ENCODE measurements at places on chromosomes 7 and 10. TPM values are rescaled to one million over a fixed set of nuclear protein-coding genes. Genes with fewer than 3 reads are reported as not detected.

- no peak for DNase-seq
These were observed 31.3 kb upstream of the SMC3 start for GRCh38 chr10:110535958-110536891.

- no peak for DNase-seq
These were observed 77.3 kb upstream of the PIP4K2A start for GRCh38 chr10:22791665-22792064.

- no peak for DNase-seq
These were observed 30.5 kb downstream of the CPED1 start for GRCh38 chr7:121019018-121019417.

DNA sequence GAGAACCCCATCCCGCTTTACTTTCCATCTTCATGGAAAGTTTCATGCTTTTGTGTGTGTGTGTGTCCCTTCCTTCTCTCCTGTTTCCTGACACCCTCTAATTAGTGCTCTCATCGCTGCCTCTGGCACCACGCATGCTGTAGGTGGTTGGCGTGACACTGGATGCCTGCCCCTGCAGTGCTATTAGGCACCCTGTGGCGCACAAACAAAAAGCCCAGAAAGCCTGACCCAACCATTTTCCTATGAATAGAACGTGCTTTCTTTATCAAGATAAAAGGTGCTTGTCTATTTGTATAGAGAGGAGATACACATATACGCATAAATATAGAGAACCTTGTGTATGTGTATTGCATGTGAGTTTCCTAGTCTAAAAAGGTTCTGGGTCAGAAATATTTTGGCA is 120.8 kb upstream of the CDCA7L start:
- DNase-seq: no peak

DNA sequence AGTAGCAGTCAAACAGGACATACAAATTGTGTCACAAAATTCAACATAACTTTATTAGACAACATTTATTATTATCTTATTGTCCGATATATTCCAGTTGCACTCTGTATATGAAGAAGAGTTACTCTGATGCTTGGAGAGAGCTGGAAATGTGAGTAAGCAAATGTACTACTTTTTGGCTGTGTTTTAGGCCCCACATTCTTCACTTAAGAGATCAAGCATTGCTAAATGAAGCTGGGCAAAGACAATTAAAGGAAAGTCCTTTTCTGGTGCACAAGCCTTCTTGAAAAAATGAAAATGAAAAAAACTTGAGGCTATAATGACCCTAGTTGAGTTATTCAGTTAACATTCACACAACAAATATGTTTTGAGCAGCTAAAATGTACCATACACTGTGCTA is 26.1 kb downstream of the MYPN start:
- DNase-seq: no peak

- no peak for DNase-seq
These were observed 71.5 kb upstream of the NOBOX start for GRCh38 chr7:144474800-144475615.

DNA sequence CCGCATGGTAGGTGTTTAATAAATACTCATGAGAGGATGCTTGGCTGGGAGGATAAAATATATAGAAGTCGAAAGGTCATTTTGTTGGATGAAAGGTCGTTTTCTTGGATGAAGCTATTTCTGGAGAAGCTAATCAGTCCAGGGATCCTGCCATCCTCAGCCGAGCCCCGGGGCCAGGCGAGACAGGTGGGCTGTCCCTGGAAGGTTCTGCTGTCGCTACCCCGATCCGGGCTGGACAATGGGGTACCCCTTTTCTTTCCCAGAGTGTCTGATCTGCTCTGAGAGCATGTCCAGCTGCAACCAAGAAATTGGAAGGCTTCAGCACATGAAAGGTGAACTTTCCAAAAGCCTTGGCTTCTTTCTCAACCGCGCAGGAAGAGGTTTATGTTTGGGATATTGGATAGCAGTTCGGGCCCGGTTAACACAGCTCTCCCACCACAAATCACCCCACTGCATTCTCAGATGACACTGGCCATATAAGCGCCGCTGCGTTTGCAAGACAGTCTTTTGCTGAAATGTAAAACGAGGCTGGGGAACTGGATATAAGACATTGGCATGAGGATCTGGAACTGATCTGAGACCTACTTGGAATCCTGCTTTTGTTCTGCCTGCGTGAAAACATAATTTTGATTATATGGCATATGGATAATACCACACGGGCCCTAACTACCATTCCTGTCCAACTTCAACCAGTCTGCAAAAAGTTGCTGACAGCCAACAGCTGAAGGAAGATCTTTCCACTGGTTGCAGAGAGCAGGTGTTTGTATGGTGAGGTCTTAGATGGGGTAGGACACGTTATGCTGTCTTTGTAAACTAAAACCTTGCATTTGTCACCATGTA is 31.2 kb upstream of the MSRB2 start:
- DNase-seq: no peak

DNA sequence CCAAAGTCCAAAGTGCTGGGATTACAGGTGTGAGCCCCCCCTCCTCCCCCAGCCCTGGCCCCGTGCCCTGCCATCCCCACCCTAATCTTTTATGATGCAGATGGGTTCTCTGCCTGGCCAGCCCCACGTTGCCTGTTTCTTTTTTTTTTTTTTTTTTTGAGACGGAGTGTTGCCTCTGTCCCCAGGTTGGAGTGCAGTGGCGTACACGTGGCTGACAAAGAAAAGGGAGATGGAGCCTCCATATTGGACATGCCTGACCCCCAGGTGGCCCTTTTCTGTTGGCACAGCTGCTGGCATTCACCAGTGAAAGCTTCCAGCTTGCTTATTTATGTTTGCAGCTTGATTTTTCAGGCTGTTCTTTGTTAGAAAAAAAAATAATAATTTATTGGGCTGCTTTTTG is 235.3 kb downstream of the CCDC3 start:
- no peak for DNase-seq

DNA sequence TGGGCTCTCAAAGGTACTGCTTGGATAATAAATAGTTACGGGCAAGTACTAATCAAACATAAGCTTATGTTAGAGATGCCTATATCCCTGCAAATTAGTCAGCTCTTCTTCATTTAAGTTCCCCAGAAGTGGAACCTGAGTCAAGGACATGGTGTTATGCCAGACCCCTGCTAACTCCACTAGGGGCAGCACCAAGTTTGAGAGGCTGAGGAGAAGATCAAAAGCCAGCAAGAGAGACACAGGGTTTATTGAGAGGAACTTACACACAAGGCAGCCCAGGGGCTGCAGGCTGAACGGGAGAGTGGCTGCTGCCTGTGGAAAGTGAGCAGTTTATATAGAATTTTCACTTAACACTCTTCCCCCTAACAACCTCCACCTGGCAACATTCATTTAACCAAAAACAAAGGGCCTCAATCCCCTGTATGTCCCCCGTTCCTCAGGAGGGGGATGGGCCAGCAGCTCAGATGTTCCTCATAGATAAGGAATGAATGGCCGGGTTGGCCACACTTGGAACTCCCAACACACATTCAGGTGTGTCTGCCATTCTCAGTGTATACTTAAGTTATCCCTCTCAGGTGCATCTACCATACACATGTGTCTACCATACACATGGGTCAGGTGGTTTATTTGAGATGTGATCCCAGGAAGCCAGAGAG is 62.6 kb upstream of the GHITM start:
- no peak for DNase-seq

GRCh38 chr7:55405856-55406541 is 40.9 kb downstream of the LANCL2 start:
- DNase-seq: no peak

Gene BMPR1A
- total RNA-seq: 53.2 TPM

DNA sequence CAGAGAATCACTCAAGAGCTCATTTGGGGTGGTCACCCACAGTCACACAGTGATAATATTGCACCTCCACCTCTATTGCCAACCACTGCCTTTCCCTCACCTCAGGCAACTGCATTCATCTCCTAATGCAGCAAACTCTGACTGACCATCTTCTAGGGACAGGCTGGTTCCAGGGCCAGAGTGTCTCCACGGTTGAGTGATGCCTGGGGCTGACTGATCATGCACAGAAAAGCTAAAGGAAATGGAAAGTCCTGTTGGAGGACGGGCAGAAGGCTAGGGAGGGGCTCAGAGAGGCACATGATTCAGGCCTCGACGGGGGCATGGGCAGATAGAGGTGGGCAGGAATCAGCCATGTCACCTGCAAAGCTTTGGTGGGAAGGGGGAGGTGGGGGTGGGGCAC is 127.1 kb upstream of the TNS3 start:
- DNase-seq: no peak

Gene OR2A1
- not detected for total RNA-seq

- DNase-seq: no peak
These were observed 217.1 kb downstream of the DIP2C start for GRCh38 chr10:472241-472910.

DNA sequence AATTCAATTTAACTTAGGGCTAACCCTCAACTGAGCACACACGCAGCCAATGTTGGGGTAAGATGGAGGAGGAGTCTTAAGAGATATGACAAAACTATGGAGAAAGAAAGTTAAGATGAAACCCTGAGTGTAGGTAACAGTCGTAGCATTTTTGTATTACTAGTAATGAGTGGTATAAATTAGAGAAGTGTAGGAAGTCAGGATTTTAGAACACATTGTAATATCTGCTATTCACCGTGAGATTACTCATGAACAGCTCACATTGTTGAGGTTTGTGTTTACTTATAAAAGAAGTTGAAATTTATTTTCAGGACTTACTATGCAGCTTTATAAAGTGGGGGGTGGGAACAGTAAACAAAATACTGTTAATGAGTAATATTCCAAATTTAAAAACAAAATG is 107.2 kb downstream of the ARHGAP21 start:
- DNase-seq: no peak

Gene WDFY4
- 2.5 TPM for total RNA-seq

GRCh38 chr10:70662362-70663220 is 9.7 kb upstream of the ADAMTS14 start:
- DNase-seq: no peak

Gene TFPI2
- 2.4 TPM for total RNA-seq

Gene SSC4D
- 1.3 TPM for total RNA-seq

- no peak for DNase-seq
These were observed 13.3 kb downstream of the DHTKD1 start for GRCh38 chr10:12081879-12082557.

DNA sequence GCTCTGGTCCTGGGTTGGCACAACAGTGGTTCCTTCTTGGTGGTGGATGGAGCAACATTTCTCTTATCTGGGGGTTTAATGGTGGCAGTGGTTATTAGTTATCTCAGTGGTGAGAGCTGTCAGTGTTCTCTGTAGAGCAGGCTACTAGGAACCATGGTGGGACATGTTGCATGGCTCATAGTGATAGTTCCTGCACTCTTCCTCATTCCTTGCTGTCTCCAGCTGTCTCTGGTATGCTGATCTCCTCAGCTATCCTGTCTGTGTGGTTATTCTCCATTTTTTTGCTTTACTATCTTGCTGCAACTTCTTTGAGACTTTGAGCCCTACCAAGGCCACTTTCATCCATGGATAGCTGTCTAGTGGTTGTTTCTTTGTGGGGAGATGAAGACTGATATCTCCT is 44.0 kb downstream of the CCDC7 start:
- DNase-seq: no peak

DNA sequence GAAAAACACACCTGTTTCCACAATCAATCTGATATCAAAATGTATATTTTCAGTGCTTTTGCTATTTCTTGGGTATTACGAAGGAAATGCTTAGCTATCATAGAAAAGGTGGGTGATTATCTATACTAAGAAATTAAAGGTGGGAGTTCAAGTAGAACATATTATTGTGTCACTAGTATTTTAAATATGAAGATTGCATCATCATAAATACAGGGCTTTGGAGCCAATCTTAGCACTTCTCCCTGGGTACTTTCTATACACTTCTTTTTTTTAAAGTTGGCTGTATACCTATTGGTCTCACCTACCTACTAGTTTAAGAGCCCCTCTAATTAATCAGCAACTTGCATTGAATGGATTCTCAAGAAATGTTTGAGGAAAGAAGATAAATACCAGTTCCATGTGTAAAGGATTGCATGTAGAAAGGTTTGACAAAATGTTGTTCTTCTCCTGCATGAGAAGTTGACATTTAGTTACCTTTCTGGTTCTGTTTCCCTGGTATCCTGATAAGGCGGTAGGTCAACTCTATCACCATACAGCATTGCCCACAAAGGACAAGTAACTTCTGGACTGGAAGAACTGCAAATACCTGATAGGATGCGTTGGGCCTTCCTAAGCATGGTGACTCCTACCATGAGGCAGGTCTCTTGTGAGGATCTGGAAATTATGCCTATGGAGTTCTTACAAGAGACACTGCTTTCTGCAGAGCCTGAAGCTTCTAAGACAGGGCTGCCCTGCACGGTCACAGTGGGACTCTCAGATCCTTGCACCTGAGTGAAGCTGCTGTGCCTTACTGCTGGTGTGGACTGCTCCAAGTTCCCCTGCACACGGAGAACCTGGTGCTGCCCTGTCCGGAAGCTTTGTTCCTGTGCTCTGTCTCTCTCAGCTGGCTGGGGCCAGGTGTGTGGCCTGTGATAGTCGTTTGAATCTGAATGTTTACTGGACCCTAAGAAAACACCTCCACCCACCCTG is 32.1 kb upstream of the PDSS1 start:
- no peak for DNase-seq

GRCh38 chr10:62732841-62733653 is 71.5 kb upstream of the ADO start:
- DNase-seq: no peak

Gene ZNF117
- 2.2 TPM for total RNA-seq

Gene SERPINE1
- total RNA-seq: 1.6 TPM

Gene C10orf67
- total RNA-seq: 0.51 TPM

- DNase-seq: no peak
These were observed 7.8 kb downstream of the LIPM start for GRCh38 chr10:88810196-88810961.

DNA sequence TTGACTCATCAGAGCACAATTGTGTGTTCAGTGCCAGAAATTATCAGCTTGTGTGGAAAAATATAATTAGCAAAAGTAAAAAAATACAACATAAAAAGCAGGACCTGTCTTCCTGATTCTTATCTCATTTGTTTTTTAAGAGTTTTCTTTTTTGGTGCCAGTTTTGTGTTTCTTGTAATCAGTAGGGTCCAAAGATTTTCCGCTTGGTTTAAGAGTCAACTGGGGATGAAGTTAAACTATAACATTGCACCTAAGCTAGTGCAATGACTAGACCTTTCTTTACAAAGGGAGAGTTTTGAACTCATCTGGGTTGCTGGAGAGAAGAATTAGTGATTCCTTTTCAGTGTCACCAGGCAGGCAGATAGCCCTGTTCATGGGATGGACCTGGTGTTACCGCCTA is 113.4 kb downstream of the PLPP4 start:
- DNase-seq: no peak

GRCh38 chr7:24884401-24884800 is 95.6 kb downstream of the OSBPL3 start:
- no peak for DNase-seq

DNA sequence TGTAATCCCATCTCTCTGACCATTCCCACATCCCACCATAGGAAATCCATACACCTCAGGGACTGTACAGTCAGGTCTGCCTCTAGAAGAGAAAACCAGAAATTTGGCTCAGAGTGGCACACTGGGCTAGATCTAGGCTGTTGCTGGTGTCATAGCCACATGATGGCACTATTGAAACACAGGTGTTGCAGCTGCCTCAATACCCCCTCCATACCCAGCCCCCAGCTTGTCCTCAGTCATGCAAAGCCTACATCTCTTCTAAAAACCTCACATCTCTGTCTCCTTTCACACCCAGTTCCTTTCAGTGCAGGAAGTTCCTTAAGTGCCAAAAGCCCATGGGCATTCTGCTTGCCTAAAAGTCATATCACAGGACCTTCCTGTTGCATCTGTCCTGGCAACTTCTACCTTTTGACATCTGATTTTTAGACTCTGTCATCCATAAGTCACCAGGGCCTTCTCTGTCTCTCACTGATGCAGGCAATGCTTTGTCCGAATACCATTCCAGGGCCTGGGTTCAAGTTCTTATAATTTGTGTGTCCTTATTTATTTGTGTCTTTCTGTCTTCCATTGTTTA is 27.0 kb upstream of the HIBADH start:
- no peak for DNase-seq

GRCh38 chr10:12391206-12391605 is 41.9 kb downstream of the CAMK1D start:
- no peak for DNase-seq

All from Right ventricle myocardium inferior (tissue), 1 donor.